ENCODE measurements at places on chromosomes 12 and 14.

DNA sequence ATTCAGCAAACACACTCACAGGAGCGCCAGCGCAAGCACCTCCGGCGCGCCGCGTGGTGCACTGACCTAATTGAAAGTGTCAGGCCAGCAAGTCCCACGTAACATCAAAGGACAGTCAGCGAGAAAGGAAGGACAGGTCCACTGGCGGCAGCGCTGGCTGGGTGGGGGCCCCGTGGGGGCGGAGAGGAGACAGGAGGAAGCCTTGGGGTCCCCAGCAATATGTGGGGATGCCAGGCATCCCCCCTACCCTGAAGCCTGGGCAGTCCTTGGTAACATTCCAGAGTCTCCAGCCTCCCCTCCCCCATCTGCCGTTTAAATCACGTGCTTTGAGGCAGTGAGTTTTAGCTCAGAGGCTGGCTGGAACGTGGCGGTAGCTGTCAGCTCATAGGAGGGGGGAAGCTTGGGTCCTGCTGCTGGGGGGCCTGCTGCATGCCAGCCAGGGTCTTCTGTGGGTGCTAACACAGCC, 159.2 kb downstream of the CALM1 start:
- DNase-seq, result no peak

GRCh38 chr12:14691560-14691959, 4.8 kb downstream of the GUCY2C start:
- DNase-seq, result peak; percentile 53

- no peak for DNase-seq
Observed at GRCh38 chr12:98319716-98320425, 195.5 kb upstream of the TMPO start.

DNA sequence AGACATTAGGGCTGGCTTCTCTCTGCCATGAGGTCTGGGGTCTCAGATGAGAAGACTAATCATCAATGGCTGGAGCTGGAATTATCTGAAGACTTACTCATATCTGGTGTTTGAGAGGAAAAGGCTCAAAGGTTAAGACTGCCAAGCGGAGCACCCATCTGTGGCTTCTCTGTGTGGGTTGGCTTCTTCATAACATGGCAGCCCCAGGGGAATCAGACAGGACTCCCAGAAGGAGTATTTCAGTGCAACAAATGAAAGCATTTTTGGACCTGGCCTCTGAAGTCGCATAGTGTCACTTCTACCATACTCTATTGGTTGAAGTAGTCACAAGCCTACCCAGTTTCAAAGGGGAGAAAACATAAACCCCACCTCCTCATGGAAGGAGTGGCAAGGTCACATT, 171.8 kb upstream of the KRR1 start:
- DNase-seq, result no peak

GRCh38 chr14:29554335-29554734, 373.3 kb downstream of the PRKD1 start:
- DNase-seq, result no peak

DNA sequence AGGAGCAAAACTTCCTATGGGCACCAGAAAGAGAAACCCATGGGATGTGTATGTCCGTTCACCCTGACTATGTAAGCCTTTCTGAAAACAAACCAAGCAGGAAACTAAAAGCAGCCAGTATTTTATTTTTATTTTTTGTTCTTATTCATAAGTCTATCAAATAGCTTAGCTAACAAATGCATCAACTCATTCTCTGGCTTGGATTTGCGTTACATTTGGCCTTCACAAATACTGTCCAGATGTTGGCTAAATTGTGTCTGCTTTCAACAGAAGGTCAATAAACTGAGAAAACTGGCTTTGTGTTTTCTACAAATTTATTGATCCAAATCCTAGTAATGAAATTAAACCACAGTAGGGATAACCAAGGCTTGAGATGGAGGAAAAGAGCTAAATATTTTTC, 379.0 kb downstream of the NOVA1 start:
- DNase-seq, result no peak

DNA sequence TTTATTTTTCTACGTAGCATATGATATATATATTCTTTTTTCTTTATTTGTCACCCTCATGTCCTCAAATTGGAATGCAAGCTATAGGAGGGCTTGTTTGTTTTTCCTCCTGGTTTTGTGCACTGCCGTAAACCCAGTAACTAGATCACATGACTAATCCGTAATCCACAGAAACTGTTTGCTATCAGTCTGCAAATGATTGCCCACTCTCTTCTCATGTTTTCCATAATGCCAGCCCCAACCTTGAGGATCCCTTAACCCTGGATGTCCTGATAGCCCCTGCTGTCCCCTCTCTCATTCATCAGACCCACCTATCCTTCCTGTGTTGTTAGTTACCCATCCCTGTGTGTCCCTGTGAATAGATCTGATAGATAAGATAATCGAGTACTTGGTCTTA, 94.0 kb downstream of the TSPAN9 start:
- DNase-seq, result no peak
